ENCODE measurements at places on chromosomes 12 and 14.
A peak's percentile ranks its signal among the peaks of the same experiment; 100 is the strongest.

DNA sequence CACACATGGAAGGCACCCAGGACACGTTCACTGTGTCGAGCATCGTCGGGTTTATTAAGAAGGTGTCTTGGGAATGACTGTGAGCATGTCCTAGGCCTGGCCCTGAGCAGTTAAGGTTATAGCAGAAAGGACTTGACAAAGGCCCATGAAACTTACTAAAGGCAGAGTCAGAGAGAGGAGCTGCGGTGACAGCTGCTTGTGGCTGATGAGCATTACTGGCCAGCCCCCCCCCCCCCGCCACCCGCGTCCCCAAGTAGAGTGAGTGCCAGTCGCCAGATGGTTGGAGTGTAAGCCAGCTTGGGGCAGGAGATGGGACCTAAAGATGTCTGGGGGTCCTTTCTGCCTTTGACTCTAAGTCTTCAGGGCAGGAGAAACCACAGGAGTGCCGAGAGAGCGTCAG lies 169.9 kb downstream of the TSPAN9 start:
- no peak for DNase-seq

DNA sequence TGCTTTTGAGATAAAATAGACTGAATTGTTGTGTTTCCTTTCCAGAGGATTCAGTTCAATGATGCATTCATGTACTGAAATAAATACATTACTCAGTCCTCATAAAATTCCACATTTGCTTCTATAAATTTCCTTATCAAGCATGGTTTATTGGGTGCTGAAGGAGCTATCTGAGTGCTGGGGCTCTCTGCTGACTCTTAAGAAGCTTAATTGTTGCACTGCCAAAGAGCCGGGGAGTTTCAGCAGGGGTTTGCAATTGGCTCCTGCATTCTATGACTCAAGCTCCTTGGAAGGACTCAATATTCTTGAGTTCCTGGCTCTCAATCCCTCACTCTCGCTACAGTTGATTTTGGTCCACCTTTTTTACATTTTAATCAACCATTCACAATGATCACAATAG lies 69.8 kb upstream of the PYGL start:
- DNase-seq, result no peak

DNA sequence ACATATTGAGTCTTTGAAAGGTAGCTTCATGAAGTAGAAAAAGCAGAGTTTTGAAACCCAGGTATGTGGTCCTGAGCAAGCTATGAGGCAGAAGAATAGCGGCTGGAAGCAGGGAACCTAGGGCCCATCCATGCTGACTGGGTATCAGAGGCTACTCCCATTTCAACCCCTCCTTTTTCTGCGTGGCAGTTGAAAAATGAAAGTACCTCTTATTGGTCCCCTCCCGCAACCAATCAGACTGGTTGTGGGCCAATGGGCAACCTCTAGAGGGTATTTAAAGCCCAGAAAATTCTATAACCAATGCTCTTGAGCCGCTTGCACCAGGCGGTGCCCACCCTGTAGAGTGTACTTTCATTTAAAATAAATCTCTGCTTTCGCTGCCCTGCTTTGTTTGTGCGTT lies 1.6 kb upstream of the SNRPF start:
- DNase-seq, result no peak

- DNase-seq, result no peak
Observed at GRCh38 chr14:68325267-68325807, 467.5 kb downstream of the ZFP36L1 start.

DNA sequence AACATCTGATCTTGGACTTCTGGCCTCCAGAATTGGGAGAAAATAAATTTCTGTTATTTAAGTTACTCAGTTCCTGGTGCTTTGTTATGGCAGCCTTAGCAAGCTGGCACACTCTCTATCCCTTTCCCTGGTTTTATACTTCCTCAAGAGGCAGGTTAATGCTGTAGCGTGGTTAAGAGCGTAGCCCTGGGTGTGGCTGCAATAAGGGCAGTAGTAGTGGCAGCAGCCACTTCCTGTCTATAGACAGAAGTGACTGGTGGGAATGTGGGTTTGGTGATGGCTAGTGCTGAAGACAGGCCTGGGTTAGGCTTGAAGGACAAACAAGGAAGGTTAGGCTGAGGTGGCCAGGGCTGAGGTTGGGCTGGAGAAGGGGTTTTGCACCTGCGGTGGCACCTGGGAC lies 3.6 kb upstream of the LGALS3 start:
- no peak for DNase-seq

DNA sequence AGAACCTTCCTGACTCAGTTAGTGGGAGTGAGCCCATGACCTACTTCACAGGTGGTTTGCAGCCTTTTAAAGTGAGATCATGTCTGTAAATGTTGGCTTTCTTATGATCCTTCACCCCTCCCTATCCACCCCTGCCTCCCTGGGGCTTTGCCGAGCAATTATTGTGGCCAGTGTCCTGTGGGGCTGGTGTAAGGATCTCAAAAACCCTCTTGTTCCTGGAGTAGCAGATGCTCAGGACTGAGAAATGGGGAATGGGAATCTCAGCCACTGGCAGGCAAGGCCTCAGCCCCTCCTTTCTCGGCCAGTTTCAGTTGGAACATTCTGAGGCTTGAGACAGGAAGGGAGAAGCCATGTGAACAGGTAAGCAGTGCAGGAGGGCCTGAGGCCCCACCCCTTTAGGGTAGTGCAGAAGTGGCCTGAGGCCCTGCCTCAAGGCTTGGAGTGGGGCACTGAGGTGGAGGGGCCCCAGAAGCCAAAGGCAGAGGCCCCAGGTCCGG lies 53.8 kb downstream of the PLEKHG3 start:
- no peak for DNase-seq

DNA sequence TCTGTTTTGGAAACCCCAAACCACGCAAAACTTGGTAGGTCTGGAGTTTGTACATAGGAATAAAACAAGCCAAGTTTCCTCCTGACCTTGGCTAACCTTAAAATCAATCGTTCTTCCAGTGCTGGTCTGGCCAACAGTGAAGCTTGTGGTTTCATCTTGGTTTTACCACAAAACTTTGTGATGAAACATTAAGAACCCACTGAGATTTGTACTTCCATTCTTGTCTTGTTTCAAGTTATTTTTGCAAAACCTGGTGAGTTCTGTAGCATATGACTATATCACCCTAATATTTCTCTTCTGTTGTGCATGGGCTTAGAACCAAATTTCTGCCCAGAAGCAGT lies 26.4 kb downstream of the SIX1 start:
- no peak for DNase-seq

GRCh38 chr12:50747817-50748216 lies 16.1 kb upstream of the ATF1 start:
- no peak for DNase-seq

GRCh38 chr12:124551268-124552144 lies 15.9 kb downstream of the NCOR2 start:
- DNase-seq, result no peak

DNA sequence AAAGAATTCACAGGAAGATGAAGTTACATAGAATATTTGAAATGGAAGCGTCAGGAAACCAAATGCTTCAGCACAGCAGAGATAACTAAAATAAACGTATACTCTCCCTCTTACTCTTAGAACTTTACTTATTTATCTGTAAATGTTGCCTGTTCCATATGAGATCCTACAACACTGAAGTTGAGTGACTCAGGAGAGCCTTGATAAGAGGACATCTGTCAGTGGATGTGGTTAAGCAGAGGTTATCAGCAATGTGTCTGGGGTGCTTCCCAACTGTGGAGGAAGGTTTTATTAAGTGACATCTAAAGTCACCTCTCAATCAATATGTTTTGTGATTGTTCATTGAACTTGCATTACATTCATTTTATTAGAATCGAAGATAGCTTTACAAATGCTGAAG lies 81.9 kb downstream of the NEDD1 start:
- DNase-seq, result no peak

- DNase-seq, result no peak
Observed at GRCh38 chr14:104588066-104588857, 8.7 kb downstream of the C14orf180 start.

GRCh38 chr12:113244478-113244958 lies 23.3 kb downstream of the TPCN1 start:
- no peak for DNase-seq

DNA sequence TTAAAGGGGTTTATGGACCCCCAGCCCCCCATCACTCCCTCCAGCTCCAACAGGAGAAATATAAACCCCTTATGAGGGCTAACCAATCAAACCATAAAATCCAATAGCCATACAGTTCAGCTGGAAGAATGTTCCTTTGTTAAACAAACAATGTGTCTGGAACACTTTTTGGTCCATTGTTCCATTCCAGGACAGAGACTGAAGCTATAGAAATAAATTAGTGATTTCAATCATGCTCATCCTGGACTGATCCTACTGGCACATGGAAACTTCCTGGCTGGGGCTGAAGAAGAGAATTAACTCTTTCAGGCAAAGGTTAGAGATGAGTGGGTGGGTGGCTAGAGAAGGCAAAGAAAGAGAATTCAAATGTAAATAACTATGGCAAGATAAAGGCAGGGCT lies 63.4 kb downstream of the ANO2 start:
- DNase-seq, result no peak

DNA sequence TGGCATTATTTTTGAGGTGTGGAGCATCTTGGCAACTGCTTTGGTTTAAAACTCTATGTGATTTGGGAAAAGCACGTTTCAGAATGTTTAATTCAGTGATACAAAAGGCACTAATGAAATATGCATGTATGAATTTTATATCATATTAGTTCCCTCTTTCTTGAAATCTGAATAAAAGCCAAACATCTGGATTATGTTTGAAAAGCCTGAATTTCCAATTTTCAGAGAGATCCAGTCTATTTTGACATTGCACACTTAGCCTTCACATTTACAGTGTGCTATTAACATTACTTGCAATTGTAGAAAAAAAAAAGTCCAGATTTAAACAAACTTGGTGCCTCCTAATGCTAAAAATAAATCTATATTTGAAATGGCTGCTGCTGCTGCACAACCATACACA lies 219.1 kb upstream of the NPAS3 start:
- DNase-seq, result no peak

- no peak for DNase-seq
Observed at GRCh38 chr12:42196723-42197603, 41.1 kb downstream of the YAF2 start.

GRCh38 chr12:75759842-75760572 lies 248.6 kb upstream of the KRR1 start:
- DNase-seq, result no peak

GRCh38 chr12:67918441-67918840 lies 70.8 kb upstream of the IFNG-AS1 start:
- no peak for DNase-seq

GRCh38 chr14:42437809-42438208 lies 831.1 kb downstream of the LRFN5 start:
- DNase-seq, result no peak

GRCh38 chr14:74217672-74218448 lies 21.4 kb upstream of the VSX2 start:
- peak; percentile 82 for DNase-seq
